ENCODE measurements at places on chromosomes 2 and 18.

DNA sequence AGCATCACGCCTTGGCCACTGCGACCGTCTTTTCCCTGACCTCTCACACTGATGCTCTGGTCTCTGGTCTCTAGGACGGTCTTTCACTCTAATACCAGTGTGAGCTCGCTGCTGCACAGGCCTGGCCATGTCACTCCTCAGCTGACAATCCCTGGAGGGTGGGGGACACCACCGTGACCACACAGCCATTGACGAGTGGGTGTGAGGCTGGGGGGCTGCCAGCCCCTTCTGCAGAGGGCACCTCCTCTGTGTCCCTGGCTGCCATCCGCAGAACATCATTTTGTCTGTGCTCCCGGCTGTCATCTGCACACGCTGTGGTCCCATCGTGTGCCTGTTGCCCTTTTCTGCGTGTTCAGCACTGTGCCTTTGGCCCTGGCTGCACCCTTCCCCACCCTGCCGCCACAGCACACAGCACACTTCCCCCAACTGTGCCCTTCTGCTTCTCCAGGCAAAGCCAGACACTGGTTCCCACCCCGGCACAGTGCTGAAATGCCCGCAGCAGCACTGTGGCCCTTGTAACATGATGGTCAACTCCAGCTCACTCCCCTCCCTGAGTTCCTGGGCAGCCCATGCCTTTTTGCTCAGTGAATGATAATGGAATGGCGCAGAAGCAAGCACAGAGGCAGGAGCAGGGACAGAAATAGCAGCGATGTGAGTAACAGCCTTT is 30.4 kb upstream of the INHBB start:
- DNase-seq, result no peak

- no peak for DNase-seq
These were observed 121.5 kb upstream of the CREB1 start for GRCh38 chr2:207408086-207408794.

DNA sequence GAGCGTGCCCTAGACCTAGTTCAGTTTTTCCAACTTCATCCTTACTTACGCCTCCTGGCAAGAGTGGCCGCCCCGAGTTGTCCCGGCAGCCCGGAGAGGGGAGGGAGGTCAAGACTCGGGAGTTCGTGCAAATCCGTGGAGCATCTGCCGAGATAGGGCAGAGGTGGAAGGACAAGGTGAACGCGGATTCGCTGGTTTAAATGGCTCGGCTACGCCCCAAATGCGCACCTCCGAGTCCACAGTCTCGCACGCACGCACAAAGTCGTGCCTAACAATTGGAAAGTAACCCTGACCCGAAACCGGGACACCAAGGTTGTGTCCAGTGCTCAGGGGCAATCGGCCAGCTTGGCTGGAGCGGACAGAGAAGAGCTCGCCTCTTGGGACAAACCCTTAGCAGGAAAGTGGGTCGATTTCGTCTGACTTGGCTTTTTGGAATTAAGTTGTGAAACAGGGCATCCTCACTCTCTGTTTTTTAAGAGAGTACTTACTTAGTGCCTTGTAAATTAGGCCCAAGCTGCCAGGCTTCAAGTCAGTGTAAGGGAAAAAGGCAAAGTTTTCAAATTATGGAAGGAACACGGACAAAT is 726 bp upstream of the SS18 start:
- DNase-seq, result no peak

- no peak for DNase-seq
These were observed 286.6 kb downstream of the ZEB2 start for GRCh38 chr2:144233317-144233716.

GRCh38 chr2:34005901-34006300 is 406.8 kb upstream of the FAM98A start:
- DNase-seq, result no peak

DNA sequence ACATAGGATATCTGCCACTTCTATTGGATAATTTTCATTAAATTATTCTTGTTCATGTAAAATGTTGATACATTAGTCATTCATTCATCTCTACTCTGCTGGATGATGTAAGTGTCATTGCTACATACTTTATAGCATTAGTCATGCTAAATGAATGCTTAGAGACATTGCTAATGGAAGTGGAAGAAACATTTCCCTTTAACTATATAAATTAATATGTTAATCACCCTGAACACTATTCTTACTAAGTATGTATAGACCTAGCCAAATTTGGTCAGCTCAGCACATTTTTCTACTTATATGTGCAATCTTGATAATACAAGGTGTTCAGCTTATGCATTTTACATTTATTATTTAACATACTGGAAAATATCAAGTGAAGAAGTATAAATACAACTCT is 160.2 kb downstream of the DPP4 start:
- no peak for DNase-seq

DNA sequence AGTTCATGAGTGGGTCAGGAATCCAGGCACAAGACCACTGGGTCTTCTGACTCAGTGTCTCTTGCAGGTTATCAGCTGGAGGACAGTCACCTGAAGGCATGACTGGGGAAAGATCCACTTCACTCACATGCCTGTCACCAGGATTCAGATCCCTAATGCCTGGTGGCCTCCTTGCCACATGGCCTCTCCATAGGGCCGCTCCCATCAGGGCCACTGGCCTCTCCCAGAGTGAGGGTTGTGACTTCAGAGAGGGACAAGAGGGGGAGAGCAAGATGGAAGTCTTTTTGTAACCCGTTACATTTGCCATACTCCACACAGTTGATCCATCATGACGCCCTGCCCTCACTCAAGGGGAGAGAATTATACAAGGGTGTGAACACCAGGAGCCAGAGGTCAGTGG is 13.0 kb upstream of the OTOS start:
- no peak for DNase-seq

- no peak for DNase-seq
These were observed 992.7 kb upstream of the CDH2 start for GRCh38 chr18:29169599-29169998.

- no peak for DNase-seq
These were observed 23.1 kb downstream of the SFTPB start for GRCh38 chr2:85644909-85645308.

- no peak for DNase-seq
These were observed 432.4 kb downstream of the RIT2 start for GRCh38 chr18:42683094-42683493.

GRCh38 chr2:70717431-70718038 is 50.5 kb downstream of the ADD2 start:
- DNase-seq, result no peak

DNA sequence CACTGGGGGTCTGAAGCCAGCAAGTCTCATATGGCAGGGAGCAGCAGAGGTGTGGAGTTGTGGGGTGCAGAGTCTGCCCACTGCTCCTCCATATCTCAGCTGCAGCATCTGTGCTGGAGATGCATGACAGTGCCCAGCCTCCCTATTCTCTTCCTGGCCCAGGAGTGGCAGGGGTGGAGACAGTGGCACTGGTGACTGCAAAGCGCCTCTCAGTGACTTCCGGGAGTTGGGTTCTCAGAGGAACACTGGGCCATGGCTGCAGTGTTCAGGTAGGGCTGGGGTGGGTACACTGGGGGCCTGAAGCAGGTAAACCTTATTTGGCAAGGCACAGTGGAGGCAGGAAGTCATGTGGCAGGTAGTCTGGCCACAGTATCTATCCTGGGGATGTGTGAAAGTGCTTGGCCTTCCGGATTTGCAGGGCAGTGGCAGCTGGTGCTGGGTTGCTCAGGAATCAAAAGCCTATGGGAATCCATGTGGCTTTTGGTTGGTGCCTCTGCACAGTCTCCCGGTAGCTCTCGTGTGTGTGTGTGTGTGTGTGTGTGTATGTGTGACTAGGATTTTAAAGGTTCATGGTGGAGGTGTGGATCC is 60.3 kb upstream of the THUMPD2 start:
- DNase-seq, result no peak

GRCh38 chr2:105037572-105038382 is at the start of gene MRPS9:
Gene MRPS9, plus strand, starts transcription at chr2:105038069. Its CDS starts 24 bp downstream, at chr2:105038093.
- peak; percentile 99 for DNase-seq

- peak; percentile 49 for DNase-seq
These were observed 83.3 kb upstream of the POMC start for GRCh38 chr2:25251422-25252273.

- no peak for DNase-seq
These were observed 151.1 kb downstream of the FHOD3 start for GRCh38 chr18:36448384-36449290.

DNA sequence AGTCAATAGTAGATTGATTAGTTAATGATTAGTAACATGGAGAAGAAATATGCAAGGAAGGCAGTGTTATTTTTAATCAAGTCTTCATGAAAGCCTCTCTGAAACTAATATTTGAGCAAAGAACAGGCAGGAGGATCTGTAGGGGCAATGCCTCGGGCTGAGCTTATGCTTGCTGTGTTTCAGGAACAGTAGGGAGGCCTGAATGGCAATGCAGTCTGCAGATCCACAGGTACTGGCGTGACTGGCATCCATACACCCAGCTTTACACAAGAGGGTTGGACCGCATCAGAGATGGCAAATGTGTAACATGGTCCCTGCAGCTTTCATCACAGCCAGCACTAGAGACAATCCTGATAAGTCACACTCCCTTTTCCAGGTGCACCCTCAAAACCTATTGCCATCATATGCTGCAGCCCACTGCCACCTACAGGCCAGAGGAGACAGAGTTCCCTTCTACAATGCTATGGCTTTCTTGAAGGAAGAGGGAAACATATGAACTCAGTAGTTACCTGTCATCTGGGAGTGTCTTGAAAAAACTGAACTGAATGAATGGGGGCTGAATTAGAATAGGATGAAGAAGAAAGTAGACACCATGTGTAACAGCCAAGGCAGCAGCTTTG is 582.4 kb upstream of the RAB6C start:
- peak; percentile 46 for DNase-seq

- no peak for DNase-seq
These were observed 168.8 kb downstream of the ZNF385B start for GRCh38 chr2:179692610-179693009.

GRCh38 chr2:219495531-219496122 is 3.1 kb upstream of the GMPPA start:
- DNase-seq, result peak; percentile 82

DNA sequence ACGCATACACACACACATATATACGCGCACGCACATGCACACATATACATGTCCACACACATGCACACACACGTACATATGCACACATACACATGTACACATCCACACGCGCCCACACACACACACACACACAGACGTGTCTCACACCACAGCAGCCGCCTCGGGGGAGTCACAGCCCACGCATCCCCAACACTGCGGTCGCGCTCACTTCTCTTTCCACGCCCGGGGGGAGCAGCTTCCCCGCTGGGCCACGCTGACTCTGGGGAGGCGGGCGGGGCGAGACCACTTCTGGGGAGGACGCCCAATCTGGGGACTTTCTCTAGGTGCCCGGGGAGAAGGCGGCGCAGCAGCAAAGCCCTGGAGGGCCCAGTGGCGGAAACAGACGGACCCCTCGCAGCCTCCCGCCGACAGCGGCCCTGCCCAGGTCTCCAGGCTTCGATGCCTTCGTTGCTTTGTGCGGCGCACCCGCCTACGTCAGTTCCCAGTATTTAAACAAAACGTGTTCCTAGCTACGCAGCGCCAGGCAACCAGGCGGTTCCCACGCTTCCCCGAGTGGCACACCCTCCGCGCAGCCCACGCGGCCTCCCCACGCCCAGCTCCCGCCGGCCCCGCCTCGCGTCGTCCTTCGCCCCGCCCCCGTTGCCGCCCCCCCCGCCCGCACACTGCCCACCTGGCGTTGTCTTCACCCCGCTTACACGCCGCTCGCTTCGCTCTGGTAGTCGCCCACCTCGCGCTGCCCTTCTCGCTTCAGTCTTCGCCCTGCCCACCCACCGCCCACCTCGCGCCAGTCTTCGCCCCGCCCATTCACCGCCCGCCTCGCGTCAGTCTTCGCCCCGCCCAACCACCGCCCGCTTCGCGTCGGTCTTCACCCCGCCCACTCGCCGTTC is 810 bp upstream of the RBFA start:
- peak; percentile 31 for DNase-seq

DNA sequence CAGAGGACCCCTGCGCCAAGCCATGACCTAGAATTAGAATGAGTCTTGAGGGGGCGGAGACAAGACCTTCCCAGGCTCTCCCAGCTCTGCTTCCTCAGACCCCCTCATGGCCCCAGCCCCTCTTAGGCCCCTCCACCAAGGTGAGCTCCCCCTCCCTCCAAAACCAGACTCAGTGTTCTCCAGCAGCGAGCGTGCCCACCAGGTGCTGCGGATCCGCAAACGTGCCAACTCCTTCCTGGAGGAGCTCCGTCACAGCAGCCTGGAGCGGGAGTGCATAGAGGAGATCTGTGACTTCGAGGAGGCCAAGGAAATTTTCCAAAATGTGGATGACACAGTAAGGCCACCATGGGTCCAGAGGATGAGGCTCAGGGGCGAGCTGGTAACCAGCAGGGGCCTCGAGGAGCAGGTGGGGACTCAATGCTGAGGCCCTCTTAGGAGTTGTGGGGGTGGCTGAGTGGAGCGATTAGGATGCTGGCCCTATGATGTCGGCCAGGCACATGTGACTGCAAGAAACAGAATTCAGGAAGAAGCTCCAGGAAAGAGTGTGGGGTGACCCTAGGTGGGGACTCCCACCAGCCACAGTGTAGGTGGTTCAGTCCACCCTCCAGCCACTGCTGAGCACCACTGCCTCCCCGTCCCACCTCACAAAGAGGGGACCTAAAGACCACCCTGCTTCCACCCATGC is 3.0 kb downstream of the PROC start:
- DNase-seq, result no peak

- no peak for DNase-seq
These were observed 15.7 kb upstream of the PLA2R1 start for GRCh38 chr2:160077912-160078810.

DNA sequence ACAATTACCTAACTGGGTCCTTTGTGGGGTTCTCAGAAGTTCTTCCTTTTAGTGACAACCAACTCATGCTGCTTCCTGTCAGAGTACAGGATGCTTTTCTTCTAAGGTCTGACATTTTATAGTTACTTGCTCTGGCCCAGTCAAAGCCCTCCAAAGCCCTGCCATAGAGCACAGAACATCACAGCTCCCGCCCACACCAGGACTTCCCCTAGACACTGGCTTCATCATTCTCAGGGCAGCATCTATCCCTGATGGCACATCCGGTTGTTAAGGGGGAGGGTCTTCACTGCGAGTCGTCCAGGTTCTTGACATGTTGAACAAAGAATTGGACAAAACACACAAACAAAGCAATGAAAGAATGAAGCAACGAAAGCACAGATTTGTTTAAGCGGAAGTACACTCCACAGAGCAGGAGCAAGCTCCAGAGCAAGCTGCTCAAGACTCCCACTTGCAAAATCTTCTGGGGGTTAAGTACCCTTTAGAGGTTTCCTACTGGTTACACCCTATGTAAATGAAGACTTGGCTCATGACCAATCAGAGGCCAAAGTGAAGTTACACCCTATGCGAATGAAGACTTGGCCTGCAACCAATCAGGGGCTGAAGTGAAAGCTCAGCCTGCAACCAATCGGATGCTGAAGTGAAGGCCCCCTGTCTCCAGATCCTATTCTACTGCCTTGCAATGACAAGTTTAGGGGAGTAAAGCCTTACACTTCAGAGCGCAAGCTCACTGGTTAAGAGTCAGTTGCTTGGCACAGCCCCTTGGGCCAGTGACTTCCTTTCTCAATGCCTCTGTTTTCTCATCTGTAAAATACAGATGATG is 79.0 kb downstream of the HDAC4 start:
- peak; percentile 7 for DNase-seq

- no peak for DNase-seq
These were observed 14.8 kb upstream of the BCL2L11 start for GRCh38 chr2:111105926-111106325.

- DNase-seq, result no peak
These were observed 36.2 kb upstream of the TMEFF2 start for GRCh38 chr2:192230889-192231453.

All from head of caudate nucleus (tissue), 42 donors.